GM23338 (cell line): ENCODE measurements at places on chromosomes 5 and 9.
A peak's percentile ranks its signal among the peaks of the same experiment; 100 is the strongest.

DNA sequence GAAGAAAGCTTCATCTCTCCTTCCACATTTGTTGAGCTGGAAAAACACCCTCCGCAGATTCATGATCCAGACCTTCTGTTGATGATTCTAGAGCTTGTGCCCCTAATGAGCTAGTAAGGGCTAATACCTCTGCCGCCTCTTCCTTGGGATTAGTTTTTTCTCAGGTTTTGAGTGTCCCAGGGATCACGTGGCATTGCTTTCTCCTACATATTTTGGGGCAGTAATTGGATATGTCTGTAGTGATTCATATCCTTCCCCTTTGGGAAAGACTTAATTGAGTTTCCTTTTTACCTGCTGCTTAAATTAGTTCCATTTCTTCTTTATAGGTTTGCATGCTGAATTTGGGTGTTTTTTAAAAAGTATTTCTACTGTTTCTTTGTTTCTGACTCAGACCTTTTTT lies 143.9 kb downstream of the GOLPH3 start:
- H3K27me3 ChIP-seq, result no peaks in the 10 kb centered on the region
- DNase-seq, result no peak
- no peak overlapping the region for H3K4me3 ChIP-seq
- 0 out of 2 replicates have a peak overlapping the region, but pooled peaks have one; percentile 8 for H3K27ac ChIP-seq

DNA sequence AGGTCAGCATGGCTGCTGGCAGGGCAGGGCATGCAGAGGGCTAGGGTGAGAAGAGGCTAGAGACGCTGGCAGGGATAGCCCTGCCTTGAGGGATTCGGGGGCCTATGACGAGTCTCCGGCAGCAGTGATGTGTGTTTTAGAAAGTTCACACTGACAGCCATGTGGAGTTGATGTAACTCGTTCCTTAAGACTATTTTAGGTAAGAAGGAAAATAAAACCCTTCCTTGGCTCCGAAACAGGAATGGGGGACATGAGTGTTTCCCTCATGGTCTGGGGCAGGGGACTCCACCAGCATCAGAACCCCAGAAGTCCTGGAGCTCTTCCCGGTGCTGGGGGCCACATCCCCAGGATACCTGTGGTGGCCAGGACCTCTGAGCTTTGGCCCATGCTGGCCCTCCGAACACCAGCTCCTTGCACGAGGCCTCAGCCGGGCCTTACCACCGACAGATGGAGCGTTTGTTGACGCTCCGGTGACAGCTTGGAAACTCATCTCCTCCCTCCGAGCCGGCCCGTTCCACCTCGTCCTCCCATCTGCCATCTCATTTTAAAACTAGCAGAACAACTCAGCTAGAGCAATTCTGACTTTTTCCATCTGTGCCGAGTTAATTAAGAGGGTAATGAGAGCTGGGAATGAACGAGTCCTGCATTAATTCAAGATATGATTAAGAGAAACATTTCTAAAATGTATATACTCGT lies 337.7 kb downstream of the CDK5RAP2 start:
- H3K4me3 ChIP-seq, result no peak overlapping the region
- no peak for DNase-seq
- H3K4me1 ChIP-seq, result no peaks in the 10 kb centered on the region

- peak overlapping the region; percentile 81 for H3K4me3 ChIP-seq
- DNase-seq, result peak; percentile 81
- H3K27ac ChIP-seq, result no peak overlapping the region
Measured at GRCh38 chr5:136079195-136079985, 50.6 kb downstream of the TGFBI start.

- H3K27ac ChIP-seq, result no peak overlapping the region
- no peaks in the 10 kb centered on the region for H3K36me3 ChIP-seq
- H3K27me3 ChIP-seq, result no peaks in the 10 kb centered on the region
- DNase-seq, result no peak
Measured at GRCh38 chr5:126513302-126513701, 81.7 kb downstream of the ALDH7A1 start.

DNA sequence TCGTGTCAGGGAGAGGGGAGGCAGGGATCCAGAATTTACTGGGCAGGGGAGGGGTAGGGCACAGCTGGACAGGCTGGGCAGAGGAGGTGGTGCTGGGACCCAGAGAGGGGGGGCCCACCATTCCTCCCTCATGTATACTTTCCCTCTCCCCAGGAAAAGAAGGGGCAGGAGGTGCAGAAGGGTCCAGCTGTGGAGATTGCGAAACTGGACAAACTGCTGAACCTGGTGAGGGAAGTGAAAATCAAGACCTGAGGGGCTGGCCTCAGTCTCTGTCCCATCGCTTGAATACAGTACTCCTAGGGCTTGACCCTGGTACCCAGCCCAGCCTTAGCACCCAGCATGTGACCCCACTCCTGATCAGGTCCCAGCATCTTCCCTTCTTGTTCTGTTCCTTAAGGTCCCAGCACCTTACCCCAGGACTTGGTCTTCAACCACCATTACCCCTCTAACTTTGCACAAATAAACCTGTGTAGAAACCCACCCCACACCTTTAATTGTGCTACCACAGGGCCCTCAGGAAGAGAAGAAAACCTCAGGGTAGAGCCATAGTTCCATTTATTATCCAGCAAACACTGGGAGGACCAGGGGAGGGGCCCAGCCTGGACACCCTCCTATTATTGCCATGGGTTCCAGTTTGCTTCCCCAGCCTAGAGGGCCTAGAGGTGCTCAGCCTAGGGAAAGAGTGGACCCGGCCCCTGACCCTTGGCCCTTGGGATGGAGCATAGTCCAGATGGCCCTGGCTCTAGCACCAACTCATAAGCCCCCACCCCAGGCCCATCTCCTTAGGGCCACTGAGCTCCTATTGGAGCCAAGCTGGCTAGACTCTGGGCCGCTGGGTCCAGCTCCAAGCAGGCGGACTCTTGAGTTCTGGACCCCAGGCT lies 2.0 kb downstream of the ENHO start:
- no peak overlapping the region for H3K27ac ChIP-seq
- H3K36me3 ChIP-seq, result no peaks in the 10 kb centered on the region
- H3K4me1 ChIP-seq, result peaks cover 4% of the 10 kb centered on the region
- no peak for DNase-seq

DNA sequence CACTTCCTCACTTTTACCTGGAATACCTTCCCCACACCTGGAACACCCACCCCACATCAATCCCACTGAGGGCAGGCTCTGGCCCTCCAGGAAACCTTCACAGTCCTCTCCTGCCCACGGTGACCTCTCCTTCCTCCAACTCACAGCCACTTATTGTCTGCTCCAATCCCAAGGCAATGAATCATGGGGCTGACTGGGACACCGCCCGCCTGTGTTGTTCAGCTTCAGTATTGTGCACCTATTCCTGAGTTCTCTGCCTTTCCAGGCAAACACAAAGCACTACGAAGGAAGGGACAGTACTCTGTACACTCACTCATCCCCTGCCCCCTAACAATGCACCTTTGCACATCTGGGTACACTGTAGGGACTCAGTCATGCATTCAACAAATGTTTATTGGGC lies 7.3 kb downstream of the PCDH1 start:
- peaks cover 23% of the 10 kb centered on the region for H3K36me3 ChIP-seq
- H3K4me1 ChIP-seq, result peaks cover 53% of the 10 kb centered on the region
- H3K27ac ChIP-seq, result 0 out of 2 replicates have a peak overlapping the region, but pooled peaks have one; percentile 32

- H3K36me3 ChIP-seq, result no peaks in the 10 kb centered on the region
- H3K4me1 ChIP-seq, result no peaks in the 10 kb centered on the region
- H3K27ac ChIP-seq, result no peak overlapping the region
- no peak overlapping the region for H3K4me3 ChIP-seq
Measured at GRCh38 chr5:50501491-50502228, 60.6 kb upstream of the EMB start.

DNA sequence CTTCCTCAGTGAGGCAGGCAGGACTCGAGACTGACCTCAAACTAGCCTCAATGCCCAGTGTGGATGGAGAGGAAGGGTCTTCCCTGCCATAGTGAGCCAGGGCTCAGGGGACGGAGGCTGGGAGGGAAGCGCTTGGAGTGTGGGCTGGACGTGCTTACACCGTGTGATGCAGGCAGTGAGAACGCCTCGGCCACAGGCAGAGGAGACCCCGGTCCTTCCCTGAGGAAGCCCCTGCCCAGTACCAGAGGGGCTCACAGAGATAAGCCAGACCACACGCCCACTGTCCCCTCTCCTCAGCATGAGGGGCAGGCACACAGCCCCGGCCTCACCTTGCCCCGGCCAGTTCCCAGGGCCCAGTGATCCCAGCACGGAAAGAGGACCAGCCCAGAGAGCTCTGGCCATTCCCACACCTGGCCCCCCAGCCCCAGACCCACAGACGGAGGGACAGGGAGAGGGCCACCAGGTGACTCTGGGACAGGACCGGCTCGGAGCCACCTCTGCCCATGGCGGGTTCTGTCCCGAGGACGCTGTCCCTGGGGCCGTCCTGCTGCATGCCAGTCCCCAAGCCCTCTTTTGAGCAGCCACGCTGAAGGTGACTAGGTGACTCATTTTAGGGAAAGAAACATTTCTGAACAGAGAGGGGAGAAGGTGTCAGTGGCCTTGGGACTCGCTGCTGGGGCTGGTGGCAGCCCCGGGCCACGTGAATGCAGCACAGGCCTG lies 6.0 kb upstream of the NSMF start:
- no peaks in the 10 kb centered on the region for H3K27me3 ChIP-seq
- DNase-seq, result no peak
- H3K36me3 ChIP-seq, result no peaks in the 10 kb centered on the region
- H3K27ac ChIP-seq, result no peak overlapping the region
- no peaks in the 10 kb centered on the region for H3K4me1 ChIP-seq

GRCh38 chr5:157559301-157559700 lies 16.3 kb downstream of the ADAM19 start:
- no peak overlapping the region for H3K4me3 ChIP-seq
- DNase-seq, result no peak
- H3K27me3 ChIP-seq, result no peaks in the 10 kb centered on the region
- H3K36me3 ChIP-seq, result no peaks in the 10 kb centered on the region
- no peak overlapping the region for H3K27ac ChIP-seq

GRCh38 chr5:58317009-58317408 lies 142.9 kb downstream of the PLK2 start:
- H3K4me1 ChIP-seq, result no peaks in the 10 kb centered on the region
- no peak overlapping the region for H3K4me3 ChIP-seq
- no peak for DNase-seq
- no peaks in the 10 kb centered on the region for H3K27me3 ChIP-seq

DNA sequence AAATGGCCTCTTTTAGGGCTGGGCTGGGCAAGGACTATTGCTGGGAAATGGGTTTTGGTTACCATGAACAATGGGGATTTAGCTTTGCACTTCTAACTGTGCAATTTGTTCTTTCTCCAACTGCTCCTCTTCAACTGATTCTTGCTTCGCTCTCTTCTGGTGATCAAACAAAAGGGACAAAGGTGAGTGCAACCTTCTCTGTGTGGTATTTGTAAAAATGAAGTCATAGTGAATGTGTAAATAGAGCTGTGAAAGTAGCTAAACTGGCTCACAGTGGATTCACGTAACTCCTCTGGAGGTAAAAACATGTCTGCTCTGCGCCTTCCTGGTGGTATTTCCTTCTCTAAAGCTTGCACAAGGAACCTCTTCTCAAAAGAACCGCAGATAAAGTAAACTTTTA lies 20.9 kb upstream of the SPINK14 start:
- DNase-seq, result no peak
- no peak overlapping the region for H3K27ac ChIP-seq
- H3K4me3 ChIP-seq, result no peak overlapping the region
- peaks cover 5% of the 10 kb centered on the region; the same call in 1 of the 2 replicates for H3K4me1 ChIP-seq
- H3K36me3 ChIP-seq, result no peaks in the 10 kb centered on the region
- no peaks in the 10 kb centered on the region for H3K27me3 ChIP-seq

DNA sequence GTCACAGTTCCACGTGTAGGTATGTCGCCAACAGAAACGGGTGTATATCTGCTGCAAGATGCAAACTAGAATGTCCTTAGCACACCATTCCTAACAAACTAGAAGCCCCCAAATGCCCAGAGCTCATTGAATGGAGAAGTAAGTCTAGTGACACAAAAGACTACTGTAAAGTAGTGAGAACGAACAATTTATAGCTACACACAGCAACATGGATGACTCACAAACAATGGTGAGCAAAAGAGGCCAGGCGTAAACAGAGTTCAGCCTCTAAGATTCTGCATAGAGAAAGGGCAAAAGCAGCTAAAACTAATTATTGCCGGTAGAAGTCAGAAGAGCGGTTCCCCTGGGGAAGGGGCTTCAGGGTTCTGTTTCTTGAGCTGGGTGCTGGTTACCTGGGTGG lies 74.7 kb downstream of the AMBP start:
- no peaks in the 10 kb centered on the region for H3K36me3 ChIP-seq
- H3K4me3 ChIP-seq, result no peak overlapping the region
- no peaks in the 10 kb centered on the region for H3K27me3 ChIP-seq
- DNase-seq, result no peak
- no peaks in the 10 kb centered on the region for H3K4me1 ChIP-seq

- no peaks in the 10 kb centered on the region for H3K4me1 ChIP-seq
- DNase-seq, result no peak
- no peak overlapping the region for H3K27ac ChIP-seq
- no peak overlapping the region for H3K4me3 ChIP-seq
- H3K27me3 ChIP-seq, result no peaks in the 10 kb centered on the region
Measured at GRCh38 chr9:82495884-82496777, 507.6 kb downstream of the SPATA31D1 start.

GRCh38 chr5:76269259-76269931 lies 133.7 kb upstream of the IQGAP2 start:
- H3K27me3 ChIP-seq, result no peaks in the 10 kb centered on the region
- H3K27ac ChIP-seq, result no peak overlapping the region
- no peak for DNase-seq

DNA sequence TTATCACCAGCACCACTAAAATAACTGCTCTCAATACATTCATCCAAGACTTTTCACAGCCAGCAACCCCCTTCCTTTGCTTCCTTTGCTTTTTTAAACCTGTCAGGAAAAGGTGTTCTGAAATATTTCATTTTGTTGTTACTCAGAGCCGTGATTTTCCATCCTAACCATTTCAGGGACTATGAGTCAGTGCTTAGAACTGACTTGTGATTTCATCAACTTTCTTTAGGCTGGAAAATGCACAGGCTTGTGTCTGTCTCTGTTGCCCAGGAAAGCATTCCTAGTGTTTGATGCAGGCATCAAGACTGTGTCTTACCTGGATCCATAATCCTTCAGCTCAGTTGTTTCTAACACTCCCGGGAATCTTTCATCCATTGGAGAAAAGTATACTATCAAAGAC lies 805.6 kb downstream of the BRINP1 start:
- DNase-seq, result no peak
- H3K27me3 ChIP-seq, result no peaks in the 10 kb centered on the region
- no peaks in the 10 kb centered on the region for H3K4me1 ChIP-seq
- H3K27ac ChIP-seq, result no peak overlapping the region
- no peaks in the 10 kb centered on the region for H3K36me3 ChIP-seq

- no peak overlapping the region for H3K27ac ChIP-seq
- peak overlapping the region; percentile 71 for H3K4me3 ChIP-seq
- peak; percentile 80 for DNase-seq
- peaks cover 6% of the 10 kb centered on the region; the same call in 1 of the 2 replicates for H3K4me1 ChIP-seq
- peaks cover 84% of the 10 kb centered on the region for H3K27me3 ChIP-seq
Measured at GRCh38 chr5:177403792-177404640, 3.6 kb upstream of the PFN3 start.

- peak overlapping the region; percentile 100 for H3K4me3 ChIP-seq
- peak overlapping the region; percentile 91 for H3K27ac ChIP-seq
- no peaks in the 10 kb centered on the region for H3K27me3 ChIP-seq
- no peaks in the 10 kb centered on the region for H3K36me3 ChIP-seq
Measured at GRCh38 chr5:154756009-154756867, 1.1 kb downstream of the LARP1 start.

DNA sequence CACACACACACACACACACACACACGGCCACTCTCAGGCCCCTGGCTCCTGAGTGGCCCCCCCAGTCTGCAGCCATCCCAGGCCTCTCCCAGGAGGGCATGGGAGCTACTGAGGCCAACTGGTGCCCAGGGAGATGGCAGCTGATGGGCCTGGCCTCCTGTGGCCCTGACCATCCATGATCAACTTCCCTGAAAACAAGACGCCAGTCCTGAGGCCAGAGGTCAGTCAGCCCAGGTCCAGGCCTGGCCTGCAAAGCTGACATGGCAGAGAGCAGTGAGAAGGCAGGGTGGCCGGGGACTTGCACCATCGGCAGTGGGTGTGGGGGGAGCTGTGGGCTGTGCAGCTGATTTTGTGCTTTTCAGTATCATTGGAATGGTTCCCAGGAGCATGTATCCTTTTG lies 47.0 kb downstream of the SARDH start:
- no peaks in the 10 kb centered on the region for H3K4me1 ChIP-seq
- H3K27ac ChIP-seq, result no peak overlapping the region
- H3K4me3 ChIP-seq, result no peak overlapping the region
